ENCODE measurements at places on chromosomes 5 and 9.

DNA sequence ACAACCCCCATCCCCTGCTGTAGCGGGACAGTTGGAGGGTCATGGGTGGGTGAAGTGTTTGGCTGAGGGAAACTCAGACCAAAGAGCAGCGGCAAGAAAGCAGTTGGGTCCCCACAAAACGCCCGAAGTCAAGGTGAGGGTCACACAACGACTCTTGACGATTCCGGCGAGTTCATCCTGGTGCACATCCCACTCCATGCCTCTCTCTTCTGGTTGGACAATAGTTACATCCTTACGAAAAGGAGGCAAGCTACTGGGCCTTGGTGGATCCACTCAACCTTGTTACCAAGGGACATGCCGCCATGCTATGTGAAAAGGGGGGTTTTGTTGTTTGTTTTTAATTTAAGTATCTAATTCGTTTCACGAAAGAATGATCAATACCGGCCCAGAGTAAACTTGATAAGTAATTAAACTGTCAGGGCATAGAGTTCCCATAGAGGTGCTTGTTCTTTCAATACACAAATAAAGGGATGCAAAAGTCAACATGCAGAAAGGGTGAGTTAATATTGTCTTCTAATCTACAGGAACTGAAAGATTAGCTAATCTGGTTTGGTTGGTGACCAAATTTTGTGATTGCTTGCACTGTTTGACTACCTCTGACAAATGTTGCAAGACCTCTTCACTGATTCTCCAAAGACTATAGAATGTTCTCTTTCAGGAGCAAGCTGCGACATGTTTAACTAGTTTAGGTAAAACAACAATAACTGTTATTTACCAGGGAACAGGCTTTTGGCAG lies 732 bp upstream of the SMIM15 start:
- DNase-seq = no peak

GRCh38 chr9:25602400-25603044 lies 75.7 kb downstream of the TUSC1 start:
- no peak for DNase-seq

GRCh38 chr9:129141066-129142041 lies 30.1 kb downstream of the PTPA start:
- no peak for DNase-seq

DNA sequence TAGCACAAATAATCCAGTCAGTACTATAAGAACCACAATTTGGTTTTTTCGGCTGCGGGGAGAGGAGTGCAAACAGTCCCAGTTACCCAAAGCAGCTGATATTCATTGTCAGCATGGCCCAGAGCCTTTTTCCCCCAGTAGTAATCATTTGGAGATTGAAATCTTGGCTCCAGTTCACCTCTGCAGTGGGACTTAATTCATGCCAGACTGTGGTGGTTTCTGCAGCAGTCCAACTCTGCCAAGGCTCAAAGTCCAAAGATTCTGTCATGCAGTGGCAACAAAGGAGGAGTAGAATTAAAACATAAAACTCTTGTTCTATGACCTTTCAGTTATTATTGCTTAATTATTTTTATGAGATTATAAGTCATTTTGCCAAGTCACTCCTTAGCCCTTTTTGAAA lies 25.0 kb upstream of the TRIM36 start:
- no peak for DNase-seq

GRCh38 chr9:35749515-35750255 lies 598 bp downstream of the RGP1 start:
- DNase-seq = no peak

- no peak for DNase-seq
Measured at GRCh38 chr9:15308511-15308910, 1.5 kb upstream of the TTC39B start.

DNA sequence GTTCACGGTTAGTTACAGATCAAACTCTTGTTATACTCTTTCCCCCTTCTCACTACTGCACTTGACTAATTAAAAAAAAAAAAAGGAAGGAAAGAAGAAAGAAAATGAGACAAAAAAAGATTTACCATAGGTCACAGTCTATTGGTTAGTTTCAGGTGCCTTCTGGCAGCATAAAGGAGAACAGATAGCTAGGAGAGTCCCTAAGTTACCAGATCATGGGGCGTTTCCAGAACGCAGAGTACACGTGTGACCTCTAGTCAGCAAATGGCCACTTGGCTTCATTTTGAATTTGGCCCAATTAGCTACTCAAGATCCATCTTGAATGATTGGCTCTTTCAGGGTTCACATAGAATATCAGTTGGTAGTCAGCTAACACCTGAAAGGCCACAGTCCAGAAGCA lies 20.3 kb upstream of the TMEM171 start:
- no peak for DNase-seq

GRCh38 chr5:136236479-136237083 lies 43.6 kb upstream of the SMIM32 start:
- DNase-seq = no peak

DNA sequence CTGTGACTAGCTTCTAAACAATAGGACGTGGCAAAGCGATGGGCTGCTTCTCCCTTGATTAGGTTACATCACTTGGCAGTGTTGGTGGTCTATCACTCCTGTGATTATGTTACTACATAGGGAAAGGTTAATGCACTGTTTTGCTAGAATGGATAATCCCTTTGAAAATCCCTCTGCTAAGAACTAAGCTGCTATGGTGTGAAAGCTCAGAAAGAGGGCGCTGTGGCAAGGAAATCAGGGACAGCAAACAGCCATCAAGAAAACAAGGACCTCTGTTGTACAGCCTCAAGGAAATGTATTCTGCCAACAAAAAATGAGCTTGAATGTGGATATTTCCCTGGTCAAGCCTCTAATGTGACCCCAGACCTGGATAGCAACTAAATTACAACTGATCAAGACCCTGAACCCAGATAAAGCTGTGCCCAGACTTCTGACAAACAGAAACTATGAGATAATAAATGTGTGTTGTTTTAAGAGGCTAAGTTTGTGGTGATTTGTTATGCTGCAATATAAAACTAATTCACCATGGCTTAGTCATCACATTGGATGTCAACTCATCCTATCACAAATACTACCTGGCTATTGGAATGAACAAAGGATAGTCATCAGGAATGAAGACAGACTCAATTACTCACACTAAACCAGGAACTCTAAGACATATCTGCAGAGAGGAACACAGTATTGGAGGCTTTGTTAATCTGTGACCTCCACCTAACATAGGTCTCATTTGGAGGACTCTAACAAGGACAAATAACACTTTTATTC lies 1215.9 kb downstream of the EFNA5 start:
- DNase-seq = no peak

DNA sequence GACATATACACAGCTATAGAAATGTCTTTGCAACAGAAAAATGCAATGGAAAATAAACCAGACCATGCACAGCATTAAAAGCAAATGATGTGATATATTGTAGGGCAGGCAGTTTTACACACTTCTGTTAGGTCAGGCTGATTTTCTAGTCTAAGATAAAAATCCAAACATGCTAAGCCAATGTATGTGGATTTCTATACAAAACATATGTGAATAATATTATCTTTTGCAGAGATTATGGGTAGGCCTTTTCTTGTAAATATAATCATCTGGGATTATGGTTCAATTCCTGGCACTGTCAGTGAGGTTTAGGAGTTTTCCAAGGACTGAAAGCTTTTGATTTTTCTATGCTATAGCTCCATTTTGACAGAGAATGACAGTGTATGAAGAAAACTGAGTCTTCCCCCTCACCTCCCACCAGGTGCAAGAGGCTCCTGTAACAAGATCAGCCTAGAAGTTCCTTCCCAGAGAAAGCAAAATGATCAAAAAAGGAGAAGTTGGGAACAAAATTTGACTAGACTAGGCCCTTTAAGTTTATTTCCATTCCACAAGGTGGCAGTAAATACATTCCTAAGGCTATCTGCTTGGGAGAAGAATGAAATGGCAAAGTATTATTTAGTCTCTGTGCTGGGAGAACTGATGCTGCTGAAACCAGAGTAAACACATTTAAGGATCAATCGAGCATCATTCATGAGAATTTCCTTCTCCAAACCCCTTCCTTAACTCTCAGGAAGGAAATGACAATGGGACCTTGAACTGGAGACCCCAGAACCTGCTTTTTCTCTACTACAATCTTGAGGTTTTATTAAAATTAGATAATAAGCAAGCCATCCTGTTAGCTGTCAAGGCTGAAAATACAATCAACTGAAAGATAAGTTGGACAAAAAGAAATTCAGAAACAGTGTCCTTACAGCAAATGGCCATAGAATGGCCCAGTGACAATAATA lies 133.0 kb upstream of the TUT7 start:
- DNase-seq = no peak

DNA sequence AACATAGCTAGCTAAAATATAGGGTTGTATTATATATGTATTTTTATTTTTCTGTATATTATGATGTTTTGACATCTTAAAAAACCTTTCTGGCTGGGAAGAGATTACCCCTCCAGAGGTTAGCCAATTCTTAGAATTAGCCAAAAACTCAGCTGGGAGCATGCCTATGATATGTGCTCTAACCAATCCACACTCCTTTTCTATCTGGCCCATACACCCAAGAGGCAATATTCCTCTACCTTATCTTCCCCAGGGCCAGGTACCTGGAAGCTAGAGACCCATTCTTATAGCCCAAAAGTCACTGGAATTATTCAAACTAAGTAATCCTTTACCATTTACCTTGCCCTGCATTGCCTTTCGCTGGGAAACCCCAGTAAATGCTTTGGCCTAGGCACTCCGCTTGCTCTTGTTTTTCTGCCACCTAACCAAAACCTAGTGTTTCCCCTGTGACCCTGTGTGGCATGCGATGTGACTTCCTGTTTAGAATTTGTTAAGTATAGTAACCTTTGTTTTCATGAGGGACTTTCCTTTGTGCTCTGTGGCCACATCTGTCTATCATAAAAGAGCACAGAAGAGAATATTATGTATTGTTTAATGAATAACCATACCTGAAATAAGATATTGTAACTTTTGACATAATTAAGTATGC lies 37.4 kb downstream of the CSNK1G3 start:
- no peak for DNase-seq

DNA sequence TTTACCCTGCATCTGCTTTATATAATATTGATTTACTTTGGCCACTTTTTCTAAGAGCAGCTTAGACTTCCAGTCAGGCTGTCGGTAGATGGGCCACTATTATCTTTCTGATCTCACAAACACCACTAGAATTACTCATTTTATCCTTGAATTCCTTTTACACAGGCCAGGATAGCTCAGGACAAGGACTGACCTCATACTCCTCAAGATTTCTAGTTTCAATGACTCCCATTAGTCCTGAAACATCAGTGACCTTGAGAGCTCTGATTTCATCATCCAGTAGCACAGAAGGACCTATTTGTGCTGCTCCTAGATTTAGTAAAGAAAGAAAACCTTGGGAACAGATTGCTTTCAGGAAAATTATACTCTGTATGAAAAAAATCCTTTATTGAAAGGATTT lies 727.9 kb upstream of the PTPRD start:
- DNase-seq = no peak

GRCh38 chr5:177511181-177511580 lies 1.6 kb upstream of the DOK3 start:
- no peak for DNase-seq

DNA sequence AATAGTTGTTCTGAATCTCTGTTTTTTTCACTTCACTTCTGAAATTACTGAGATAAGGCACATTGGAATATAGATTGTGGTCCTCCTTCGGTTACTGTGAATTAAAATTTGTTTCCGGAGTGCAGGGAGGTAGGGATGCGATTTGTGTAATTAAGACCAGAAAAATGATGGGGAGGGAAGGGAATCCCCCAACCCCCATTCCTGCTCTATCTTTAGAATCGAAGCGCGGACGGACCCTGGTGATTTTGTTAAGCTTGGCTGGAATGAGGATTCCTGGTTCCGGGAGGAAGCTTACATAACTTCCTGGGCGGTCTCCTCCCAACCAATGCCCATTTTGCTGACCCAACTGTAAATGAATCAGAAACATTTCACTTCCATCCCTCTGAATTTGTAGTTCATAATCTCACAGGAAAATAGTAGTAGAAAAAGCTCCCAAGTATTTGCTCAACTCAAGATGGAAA lies 220.1 kb upstream of the MSX2 start:
- no peak for DNase-seq

GRCh38 chr9:77752554-77752953 lies 104.4 kb upstream of the GNA14 start:
- no peak for DNase-seq

- no peak for DNase-seq
Measured at GRCh38 chr5:89353837-89354551, 471.0 kb upstream of the MEF2C start.

DNA sequence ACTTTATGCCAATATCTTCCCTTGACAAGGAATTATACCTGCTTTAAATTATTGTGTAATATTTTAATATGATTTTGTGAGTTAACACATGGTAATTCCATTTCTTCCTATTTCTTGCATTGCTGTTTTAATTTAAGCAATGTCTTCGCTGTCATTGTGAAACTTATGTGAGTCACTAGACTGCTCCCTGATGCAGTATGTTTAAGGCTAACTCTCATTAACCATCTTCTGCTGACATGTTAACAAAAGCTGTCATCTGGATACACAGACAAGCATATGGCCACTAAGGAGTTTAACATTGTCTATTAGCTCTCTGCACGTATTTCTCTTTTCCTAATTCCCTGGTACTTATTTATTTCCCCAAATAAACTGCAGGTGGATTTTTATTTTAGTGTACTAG lies 980.8 kb upstream of the CTNND2 start:
- no peak for DNase-seq

GRCh38 chr9:109918339-109919163 lies 138.6 kb downstream of the PALM2AKAP2 start:
- DNase-seq = no peak

DNA sequence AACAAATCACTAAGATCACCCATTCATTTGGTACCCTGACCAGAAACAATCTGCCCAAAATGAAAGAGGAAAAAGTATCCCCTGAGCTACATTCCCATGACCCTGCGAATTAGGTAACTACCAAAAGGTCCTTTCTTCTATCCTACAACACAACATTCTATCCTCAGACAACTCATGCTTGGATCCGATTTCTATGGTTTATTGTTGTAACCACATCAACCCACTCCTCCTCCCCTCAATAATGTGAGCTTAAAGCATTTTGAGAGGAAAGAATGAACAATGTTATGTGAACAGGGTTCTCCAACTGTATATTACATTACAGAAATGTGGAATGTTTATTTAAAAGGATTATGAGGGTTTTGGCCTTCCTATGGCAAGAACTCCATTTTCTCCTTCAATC lies 4.0 kb downstream of the SLC35D2 start:
- DNase-seq = no peak

All from activated CD8-positive, alpha-beta memory T cell treated with anti-CD3 and anti-CD28 coated beads for 48 hours (primary cell).